Heart right ventricle (tissue), 16 donors: ENCODE measurements at places on chromosomes 5 and 9.

DNA sequence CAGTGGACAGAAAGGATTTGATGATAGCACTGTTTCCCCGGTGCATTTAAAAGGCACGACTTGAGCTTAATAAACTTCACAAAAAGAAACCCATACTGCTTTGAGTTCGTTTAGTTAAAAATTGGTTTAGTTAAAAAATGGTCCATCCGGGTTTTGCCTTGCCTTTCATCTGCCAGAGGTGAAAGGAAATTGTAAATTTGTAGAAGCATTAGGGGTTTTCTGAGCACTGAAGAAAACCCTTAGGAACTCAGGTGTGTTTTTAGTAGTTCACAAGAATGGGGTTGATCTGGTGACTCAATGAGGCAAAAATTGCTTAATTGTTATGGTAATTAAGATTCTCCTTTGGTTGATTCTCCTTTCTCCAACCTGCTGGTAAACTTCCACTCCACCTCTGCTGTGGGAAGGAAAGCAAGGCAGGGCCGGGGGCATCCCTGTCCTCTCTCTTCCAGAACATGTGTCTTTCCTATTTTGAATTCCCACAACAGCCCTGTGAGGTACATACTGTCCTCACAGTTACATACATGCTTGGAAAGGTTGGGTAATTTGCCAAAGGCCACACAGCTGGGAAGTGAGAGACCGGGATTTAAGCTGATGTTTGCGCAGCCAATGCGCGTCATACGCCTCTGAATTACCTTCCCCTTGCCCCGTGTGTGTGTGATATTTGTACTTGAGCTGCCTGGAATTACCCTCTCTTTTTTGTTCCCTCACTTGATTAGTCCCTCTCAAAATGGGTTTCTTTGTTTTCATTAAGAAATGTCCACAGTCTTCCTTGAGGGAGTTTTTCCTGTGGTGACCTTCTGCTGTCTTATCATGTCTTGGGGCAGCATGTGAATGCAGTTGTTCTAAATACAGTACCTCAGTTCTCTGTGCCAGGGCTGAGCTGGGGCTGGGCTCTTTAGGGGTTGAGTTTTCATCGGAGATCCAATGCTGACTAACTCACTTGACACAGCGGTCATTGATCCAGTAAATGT, 94.4 kb downstream of the ARHGAP26 start:
- no peak for DNase-seq

- no peak for DNase-seq
Measured at GRCh38 chr5:126450346-126450745, 27.1 kb downstream of the GRAMD2B start.

DNA sequence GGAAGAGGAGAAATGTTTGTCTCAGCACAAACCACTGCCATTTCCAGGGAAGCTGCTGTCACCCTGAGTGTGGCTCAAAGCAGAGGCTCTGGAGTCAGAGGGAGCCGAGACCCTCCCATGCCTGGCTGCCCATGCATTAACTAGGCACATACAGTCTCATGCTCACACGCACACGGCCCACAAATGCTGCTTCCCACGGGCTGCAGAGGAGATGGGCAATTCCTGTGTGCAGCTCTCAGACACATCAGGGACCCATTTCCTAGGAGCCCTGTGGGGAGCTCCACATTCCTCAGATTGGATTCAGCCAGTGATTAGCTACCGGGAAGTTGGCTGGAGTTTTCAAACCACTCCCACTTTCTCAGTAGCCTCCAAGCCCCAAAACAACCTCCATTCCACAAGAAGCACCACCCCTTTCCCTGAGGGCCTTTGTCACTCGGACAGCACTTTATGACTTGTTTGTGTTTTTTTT, 9.1 kb upstream of the PTGES start:
- no peak for DNase-seq

- no peak for DNase-seq
Measured at GRCh38 chr9:105243015-105243686, 1.3 kb upstream of the SLC44A1 start.

- no peak for DNase-seq
Measured at GRCh38 chr5:87746891-87747377, 334.2 kb upstream of the CCNH start.

DNA sequence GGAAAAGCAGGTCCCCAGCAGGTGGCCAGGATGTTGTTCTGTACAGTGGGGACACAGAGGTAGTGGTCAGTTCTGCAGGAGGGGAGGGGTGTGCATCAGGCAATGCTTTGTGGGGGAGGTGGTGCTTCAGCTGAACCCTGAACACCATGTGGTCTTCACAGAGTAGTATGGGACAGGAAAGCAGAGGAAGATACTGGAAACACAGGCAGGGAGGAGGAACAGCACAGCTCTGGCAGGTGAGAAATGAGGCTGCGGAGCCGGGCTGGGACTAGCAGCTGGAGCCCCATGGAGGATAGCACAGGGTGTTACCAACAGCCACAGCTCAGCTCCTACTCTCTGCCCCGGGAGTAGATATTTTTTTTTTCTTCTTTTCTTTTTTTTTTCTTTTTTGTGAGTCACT, 161.5 kb downstream of the ENTREP1 start:
- no peak for DNase-seq

DNA sequence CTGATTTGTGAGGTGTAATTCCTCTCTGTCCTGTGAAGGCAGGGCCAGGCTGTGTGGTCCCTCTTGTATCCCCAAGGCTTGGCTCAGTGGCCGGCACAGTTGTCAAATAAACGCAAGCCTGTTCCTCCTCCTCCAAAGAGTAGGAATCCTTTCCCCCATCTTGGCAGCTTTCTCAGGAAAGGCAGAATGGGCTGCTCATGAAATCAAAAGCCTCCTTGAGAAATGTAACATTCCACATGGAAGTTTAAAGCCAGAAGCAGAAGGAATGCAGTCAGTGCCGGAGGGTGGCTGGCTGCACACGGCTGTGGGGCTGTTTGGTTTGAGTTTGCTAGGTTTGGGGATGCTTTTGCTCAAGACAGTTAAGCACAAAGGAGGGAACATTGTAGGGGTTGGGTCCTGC, 34.5 kb upstream of the MED10 start:
- no peak for DNase-seq

DNA sequence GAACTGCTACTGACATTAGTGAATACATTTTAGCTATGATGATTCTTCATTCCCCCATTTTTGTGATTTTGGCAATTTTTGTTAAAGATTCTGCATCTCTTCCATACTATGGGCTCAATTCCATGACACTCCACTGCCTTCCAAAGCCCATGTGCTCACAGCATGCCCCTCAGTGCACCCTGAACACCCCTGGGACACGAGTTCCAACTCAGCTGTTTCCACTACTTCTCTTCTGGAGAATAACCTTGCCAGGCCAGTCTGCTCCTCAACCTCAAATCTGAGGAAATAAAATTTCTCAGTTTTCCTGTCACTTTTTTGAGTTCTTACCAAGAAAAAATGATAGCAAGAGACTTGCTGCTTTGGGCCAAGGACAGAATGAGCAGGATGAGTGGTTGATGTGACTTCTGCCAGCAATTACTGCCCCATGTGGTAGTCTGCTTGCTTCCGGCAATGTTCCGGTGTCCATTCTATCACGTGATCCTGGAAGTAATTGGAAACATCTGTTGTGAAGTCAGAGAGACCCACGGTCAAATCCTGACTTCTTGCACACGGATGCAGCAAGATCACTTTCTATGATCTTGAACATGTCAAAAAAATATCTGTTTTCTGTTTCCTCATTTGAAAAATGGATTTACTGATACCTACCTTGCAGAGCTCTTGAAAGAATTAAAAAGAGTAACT, 58.3 kb downstream of the EGFLAM start:
- DNase-seq: no peak

DNA sequence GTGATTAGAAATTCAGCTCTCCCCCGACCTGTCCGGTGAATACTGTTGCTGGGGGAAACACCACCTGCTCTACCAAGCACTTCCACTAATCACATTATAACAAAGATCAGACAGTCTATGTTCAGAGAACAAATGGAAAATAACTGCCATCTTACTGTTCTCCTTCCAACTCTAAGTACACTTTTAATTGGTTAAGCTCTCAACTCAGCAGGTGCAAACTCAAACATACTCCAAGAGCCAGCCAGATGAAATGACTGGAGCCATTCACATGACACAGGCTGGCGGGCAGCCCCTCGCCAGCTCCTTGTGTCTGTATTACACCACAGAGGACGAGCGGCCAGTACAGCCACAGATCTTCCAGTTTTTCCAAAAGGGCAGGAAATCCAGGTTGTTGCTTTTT, 16.1 kb downstream of the LIFR start:
- DNase-seq: peak; percentile 39

- no peak for DNase-seq
Measured at GRCh38 chr5:176986280-176986679, 20.3 kb downstream of the UIMC1 start.

- no peak for DNase-seq
Measured at GRCh38 chr9:33517373-33517772, 6.7 kb upstream of the ANKRD18B start.

- no peak for DNase-seq
Measured at GRCh38 chr9:5440426-5440825, 2.7 kb upstream of the PLGRKT start.

DNA sequence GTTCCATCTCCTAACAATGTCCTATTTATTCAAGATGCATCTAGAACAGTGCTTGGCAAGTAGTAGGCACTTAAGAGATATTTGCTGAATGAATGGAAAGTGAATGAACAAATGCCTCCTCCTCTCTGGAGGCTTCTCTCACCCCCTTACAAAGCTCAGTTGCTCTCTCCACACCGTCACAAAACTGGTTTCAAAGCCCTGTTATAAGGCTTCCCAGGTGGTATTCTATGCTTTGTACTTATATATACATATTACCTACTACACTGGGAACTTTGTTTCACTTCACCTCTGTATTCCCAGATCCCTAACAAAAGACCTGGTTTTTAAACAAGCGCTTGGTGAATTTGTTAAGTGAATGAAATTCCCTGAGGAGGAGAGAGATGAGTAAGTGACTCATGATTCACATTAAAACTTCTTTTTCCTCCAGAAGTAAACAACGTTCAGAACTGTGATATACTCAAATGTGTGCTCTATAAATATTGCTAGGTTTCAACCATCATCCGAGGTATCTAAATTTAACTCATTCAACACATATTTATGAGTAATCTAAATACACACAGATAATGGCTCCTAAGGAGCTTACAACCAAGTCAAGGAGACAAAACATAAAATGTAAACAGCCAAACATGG, 36.0 kb downstream of the DENND1A start:
- DNase-seq: no peak

GRCh38 chr9:113734826-113735225, 141.3 kb upstream of the ZNF618 start:
- DNase-seq: no peak

DNA sequence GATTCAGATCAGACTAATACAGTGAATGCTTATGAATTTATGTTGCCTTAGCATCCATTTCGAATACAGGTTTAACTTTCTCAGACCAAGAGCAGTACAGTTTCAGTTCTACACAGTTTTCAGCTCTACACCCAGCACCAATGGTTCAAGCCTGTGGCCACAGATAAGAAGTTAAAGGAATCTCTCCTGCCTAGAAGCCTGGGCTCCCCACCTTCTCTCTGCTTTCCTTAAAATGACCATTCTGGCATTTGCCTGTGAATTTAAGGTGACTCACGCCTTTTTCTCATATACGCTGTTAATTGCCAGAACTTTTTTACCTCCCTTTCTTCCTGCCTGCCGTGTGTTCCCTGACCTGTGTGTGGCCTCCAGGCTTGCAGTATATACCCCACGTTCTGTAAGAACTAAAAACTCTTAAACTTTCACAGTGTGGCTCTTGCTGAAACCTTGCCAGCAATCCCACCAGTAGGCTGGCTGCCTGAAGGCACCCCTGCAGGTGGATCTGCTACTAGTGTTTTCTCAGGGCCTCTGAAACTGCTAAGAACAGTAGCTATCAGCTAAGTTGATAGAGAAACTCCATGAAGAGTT, 692.8 kb upstream of the CDH18 start:
- no peak for DNase-seq

GRCh38 chr5:124561451-124561850, 185.0 kb downstream of the ZNF608 start:
- no peak for DNase-seq

DNA sequence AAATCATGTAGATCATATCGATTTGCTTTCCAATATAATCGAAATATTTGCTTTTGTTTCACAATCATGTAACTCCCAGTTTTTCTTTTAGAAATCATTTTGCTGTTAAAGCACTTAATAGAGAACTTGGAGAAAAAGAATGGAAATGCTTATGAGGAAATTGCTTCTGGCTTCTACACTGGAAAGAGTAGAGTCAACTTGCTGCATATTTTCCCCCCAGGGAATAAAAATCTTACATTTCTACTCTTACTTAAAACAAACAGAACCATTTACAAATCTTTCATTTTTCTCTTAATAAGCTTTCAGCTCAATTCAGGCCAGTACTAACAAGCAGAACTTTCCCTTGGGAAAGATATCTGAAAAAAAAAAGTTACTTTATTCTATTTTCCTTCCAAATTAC, 312.0 kb downstream of the CHSY3 start:
- DNase-seq: no peak

- DNase-seq: no peak
Measured at GRCh38 chr5:53063176-53063575, 46.4 kb downstream of the MOCS2 start.

GRCh38 chr9:135920973-135921585, 13.7 kb upstream of the CAMSAP1 start:
- DNase-seq: no peak

DNA sequence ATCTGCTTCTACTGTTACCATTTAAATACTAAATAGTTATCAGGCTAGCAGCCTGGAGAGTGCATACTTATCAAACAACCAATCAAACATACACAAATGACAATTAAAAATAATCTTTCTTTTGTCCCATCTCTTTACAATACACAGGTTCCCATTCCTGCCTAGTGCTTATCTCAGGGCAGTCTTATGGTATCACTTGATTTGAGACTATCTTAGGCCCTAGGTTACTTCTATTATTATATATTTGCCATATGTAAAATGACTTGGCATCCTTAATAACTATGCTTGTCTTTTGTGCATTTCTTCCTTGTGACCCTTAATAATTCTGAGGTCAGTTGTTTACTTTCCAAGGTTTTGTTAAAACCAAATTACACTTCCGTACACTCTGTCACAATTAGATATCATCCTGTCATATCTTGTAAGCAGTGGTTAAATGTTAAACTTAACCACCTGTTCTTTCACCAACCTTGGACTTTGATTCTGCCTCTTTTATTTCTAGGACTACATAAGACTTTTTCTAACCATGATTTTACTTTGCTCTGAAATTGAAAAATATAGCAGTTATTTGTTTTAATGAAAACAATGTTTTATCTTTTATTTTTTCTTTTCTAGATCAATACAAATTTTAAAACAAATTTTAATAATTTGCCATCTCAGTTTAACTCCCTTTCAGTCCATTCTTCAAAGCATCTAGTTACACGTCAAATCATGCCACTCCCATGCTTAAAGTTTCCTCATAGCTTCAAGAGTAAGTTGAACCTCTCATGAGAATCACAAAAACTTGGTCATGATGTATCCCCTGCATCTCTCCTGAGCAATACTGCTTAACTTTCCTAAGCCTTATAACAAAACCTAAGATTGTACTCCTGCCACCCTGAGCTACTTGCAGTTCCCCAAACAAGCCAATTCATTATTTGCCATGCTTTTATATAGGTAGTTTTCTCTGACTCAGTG, 281.3 kb downstream of the HCN1 start:
- DNase-seq: no peak
